ENCODE measurements at places on chromosomes 6 and 20. TPM values are rescaled to one million over a fixed set of nuclear protein-coding genes. Genes with fewer than 3 reads are reported as not detected.

SLC26A8 gene
- total RNA-seq = not detected

XKR7 gene
- total RNA-seq = not detected

NRN1 gene
- total RNA-seq = not detected

STX11 gene
- total RNA-seq = 1.6 TPM

INSM1 gene
- not detected for total RNA-seq

KHDC1L gene
- 0.33 TPM for total RNA-seq

PPP1R14C gene
- 11.9 TPM for total RNA-seq

SIRPB2 gene
- total RNA-seq = not detected

RRBP1 gene
- total RNA-seq = 91.7 TPM

PDCD2 gene
- 83.2 TPM for total RNA-seq

GPR6 gene
- total RNA-seq = not detected

NCR2 gene
- total RNA-seq = not detected

CGA gene
- total RNA-seq = not detected
